Glutamatergic neuron (in vitro differentiated cells): ENCODE measurements at places on chromosomes 3 and 15. TPM values are rescaled to one million over a fixed set of nuclear protein-coding genes. Genes with fewer than 3 reads are reported as not detected.

GPR176 gene
- total RNA-seq: 15.9 TPM

LRRC2 gene
- not detected for total RNA-seq

NIPA2 gene
- 121 TPM for total RNA-seq

SLC9C1 gene
- not detected for total RNA-seq

PP2D1 gene
- not detected for total RNA-seq
